ENCODE measurements at places on chromosomes 2 and 18.

DNA sequence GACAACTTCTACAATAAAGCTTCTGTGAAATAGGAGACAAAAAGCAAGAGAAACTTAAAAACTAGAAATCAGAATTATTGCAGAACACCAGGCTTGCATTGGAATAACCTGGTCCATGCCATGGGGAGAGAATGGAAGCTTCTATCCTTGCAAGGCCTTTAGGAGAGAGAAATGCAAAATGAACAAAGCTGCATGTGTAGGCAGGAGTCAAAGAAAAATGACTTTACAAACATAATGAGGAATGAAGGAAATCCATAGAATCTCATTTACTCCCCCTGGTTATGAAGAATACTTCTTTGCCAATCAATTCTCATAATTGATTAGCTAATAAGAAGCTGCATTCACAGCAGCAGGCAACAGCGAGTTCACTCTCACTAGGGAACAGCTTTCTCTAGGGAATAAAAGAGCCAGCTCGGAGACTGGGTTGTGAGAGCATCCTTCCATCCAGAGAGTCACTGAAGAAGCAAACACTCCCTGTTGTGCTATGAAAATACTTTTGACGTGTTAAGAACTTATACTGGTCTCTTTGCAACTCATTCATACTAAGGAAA lies 235.9 kb upstream of the LRATD1 start:
- no peak for DNase-seq

- DNase-seq: no peak
Observed at GRCh38 chr2:42939411-42940206, 147.2 kb upstream of the HAAO start.

DNA sequence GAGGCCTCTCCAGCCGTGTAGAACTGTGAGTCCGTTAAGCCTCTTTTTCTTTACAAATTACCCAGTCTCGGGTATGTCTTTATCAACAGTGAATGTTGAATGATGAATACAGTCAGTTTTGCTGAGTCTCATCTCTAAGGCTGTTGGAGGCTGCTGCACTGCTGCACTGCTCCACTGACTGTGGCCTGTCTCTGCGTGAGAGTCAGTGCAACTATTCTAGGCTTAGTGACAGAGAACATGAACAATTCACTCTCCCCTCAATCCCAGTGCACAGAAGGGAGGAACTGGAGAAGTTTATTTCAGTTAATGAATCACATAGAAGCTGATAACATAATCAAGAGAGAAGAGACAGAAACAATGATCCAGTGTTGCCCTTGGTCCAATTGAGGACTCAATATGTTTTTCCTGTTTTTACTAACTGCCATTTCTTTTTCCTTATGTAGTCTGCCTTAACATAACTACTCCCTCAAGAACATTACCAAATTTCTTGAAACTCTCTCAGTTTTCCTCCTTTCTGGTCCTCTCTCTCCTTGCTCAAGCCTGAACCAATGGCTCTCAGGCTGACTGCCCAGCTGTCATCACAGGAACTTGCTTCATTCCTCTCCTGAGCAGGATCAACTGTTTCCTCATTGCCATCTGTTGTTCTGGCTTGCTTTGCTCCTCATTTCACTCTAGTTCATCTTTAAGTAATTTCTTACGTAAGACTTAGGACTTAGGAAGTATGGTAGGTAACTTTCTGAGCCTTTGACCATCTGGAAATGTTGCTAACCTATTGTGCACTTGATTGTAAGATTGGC lies 483.2 kb downstream of the METTL4 start:
- no peak for DNase-seq

DNA sequence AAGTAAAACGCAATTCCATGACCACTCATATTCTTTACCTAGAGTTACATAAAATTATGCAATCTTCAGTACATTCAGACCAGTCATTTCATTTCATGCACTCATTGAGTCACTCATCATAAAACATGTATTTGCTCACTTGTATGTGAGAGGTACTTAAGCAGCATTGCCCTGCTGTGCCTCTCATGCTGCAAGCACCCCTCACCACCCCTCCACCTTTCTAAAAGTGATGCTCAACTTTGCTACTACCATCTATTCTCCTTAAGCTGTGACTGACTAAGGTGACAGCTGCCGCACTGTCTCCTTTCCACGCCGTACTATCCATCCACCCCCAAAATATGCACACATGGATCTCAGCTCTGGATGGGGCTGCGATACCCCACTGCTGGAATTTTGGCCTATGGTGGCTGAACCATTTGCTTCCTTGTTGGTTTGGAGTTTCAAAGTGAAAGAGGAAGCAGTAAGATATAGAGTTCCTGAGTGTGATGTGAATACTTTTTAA lies 7.2 kb downstream of the ARHGAP25 start:
- no peak for DNase-seq

DNA sequence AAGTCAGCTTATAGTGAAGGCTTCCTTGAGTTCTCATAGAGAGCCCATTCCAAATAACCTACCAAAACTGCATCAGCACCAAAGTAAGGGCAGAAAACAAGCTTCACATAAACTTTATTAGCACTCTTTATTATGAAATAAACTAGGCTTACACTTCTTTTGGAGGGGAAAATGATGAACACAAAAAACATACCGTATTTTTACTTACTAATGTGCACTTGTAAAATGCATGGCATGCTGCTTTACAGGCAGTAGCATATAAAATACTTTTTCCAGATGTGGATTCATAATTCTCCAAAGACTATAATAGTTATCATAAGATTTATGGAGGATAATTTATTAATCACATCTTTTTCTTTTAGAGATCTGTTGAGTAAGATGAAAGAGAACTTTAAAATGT lies 133.9 kb downstream of the OSR1 start:
- DNase-seq: no peak

GRCh38 chr2:119638685-119639554 lies 40.1 kb upstream of the TMEM177 start:
- no peak for DNase-seq

DNA sequence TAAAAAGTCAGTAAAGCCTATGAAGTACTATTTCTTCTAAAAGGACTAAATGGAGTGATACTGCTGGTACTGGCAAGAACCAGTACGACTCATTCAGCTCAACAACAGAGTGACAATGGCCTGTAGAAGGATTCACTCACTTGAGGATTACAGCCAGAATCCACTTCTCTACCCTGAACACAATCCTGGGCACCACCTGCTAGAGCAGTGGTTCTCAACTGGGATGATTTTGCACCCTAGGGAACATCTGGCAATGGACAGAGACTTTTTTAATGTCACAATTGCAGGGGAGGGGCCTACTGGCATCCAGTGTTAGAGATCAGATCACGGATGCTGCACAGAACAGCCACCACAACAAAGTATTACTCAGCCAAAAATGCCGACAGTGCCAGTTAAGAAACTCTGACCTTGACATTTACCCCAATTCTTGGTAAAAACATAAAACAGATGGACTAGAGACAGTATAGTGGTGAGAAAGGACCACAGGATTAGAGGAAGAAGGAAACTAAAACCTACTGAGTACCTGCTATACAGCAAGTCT lies 5.0 kb downstream of the SPIRE1 start:
- DNase-seq: peak; percentile 8

- DNase-seq: no peak
Observed at GRCh38 chr2:104443145-104443544, 410.8 kb upstream of the POU3F3 start.

DNA sequence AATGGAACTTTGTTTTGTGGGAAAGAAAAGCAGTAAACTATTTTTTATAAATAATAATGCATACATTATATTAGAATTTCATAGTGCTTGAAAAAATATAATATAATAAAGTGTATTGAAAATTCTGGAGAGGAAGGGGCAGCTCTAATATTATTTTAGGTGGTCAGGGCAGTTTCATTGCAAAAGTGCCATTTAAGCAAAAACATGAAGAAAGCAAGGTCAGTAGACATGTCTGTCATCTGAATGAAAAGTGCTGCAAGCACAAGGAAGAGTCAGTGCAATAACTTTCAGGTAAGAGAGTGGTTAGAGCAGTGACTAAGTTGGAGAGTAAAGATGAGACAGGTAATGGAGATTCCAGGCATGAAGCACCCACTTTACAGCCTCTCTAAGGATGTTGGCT lies 435.6 kb upstream of the REG3G start:
- DNase-seq: no peak

- DNase-seq: no peak
Observed at GRCh38 chr2:142897807-142898206, 20.3 kb downstream of the KYNU start.

GRCh38 chr2:30456106-30456505 lies 9.1 kb downstream of the LCLAT1 start:
- DNase-seq: no peak

DNA sequence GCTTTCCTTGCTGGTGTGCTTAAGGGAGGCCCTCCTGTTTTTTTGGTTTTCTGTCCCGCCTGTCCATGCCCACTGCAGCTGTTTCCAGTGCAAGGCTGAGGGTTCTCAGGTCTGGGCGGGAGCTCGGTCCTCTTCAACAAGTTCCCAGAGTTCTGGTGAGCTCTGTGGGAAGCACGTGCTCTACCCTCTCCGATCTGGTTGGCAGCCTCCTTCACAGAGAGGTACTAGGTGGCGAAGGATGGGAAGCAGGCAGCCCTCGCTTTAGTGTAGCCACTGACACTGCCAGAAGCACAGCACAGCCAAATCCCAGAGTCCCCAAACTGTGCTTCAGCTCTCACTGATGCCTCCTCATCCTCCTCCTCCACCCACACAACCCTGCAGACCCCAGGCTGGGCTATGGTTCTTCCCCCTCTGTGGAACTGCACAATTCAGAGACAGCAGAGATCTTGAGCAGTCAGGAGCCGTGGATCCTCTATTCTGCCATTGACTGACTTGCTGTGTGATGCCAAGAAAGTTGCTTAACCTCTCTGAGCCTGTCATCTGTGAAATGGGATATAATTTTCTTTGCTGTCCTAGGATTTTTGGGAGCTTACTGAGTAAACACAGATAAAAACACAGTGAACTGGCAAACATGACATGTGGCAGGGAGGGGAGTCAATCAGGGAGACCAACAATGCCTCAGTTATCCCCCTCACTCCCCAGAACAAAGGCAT lies 157.3 kb downstream of the MSH2 start:
- DNase-seq: no peak

- no peak for DNase-seq
Observed at GRCh38 chr18:51185075-51185474, 12.4 kb downstream of the MEX3C start.

- DNase-seq: peak; percentile 56
Observed at GRCh38 chr2:26846334-26847306, 1.3 kb upstream of the DPYSL5 start.

DNA sequence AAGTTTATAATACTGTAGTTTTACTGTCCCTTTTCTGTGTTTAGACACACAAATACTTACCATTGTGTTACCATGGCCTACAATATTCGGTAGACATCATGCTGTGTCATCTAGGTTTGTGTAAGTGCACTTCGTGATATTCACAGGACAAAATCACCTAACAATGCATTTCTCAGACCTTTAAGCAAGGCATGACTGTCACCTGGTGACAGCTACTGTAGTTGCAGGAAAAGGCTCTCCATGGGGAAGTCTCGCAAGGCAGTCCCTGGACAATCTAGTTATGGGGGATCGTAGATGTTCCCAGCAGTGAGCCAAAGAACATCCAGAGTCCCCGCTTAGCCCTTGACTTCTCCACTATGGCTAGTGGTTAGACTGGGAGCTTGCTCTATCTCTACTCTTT lies 73.1 kb downstream of the EIF2AK3 start:
- no peak for DNase-seq

GRCh38 chr2:41771710-41772109 lies 276.1 kb upstream of the PKDCC start:
- DNase-seq: no peak

DNA sequence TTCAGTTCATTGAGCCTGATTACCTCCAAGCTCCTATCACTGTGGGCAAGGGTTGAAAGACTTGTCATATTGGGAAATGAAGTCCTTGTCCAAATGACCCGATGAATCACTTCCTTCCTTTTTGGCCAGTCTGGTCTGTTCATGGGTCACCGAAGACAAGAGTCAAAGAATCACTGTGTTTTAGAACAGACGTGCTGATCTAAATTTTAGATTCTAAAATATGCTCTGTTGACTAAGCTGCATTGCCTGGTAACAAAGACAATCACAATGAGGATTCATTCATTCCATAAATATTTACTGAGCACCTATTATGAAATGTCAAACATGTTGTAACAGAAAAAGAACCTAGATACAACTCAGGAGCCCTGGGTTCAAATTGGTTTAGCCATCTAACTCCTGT lies 99.4 kb upstream of the RND3 start:
- DNase-seq: peak; percentile 36

DNA sequence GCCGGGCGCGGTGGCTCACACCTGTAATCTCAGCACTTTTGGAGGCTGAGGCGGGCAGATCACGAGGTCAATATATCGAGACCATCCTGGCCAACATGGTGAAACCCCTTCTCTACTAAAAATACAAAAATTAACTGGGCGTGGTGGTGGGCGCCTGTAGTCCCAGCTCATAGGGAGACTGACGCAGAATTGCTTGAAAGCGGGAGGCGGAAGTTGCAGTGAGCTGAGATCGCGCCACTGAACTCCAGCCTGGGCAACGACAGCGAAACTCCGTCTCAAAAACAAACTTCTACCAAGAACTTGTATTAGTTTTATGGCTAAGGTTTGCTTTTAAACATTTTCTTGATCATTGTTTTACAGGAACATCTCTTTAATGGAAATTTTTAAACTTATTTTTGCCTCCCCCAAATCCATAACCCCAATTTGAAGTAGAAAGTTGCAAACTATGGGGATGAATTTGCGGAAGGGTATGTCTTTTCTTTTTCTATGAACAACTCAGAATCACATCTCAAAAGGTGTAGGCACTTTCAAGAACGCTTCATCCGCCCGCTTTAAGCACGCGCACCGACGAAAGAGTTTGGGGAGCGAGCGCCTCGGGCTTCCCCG lies 46.8 kb upstream of the PTMA start:
- no peak for DNase-seq

GRCh38 chr2:166234112-166234846 lies 106.5 kb upstream of the SCN1A start:
- peak; percentile 8 for DNase-seq

DNA sequence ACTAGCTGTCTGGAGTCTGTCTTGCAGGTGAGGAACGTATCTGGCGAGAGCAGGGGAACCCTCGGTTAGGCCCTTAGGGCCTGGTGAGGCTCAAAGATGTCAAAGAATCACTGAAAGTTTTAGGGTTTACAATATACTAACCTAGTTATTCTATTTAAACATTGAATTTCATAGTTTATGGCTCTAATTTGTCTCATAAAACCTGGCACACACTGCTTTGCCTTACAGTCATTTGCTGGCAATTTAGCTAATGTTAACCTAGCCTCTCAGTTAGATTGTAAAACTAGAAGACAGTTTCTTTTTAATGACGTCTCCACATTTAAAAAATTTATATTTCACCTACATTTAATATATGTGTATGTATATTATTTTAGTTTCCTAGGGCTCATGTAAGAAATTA lies 89.6 kb upstream of the DOCK10 start:
- no peak for DNase-seq

GRCh38 chr2:206095536-206096332 lies 9.8 kb upstream of the INO80D start:
- no peak for DNase-seq

Data from SW 1271 (cell line).